ENCODE measurements at places on chromosomes 1 and 21. TPM values are rescaled to one million over a fixed set of nuclear protein-coding genes. Genes with fewer than 3 reads are reported as not detected.
A peak's percentile ranks its signal among the peaks of the same experiment; 100 is the strongest.

Gene ZSWIM5
- total RNA-seq, result 0.87 TPM

- no peaks in the 10 kb centered on the region for H3K27me3 ChIP-seq
- no peak overlapping the region for H3K27ac ChIP-seq
- DNase-seq, result no peak
- no peaks in the 10 kb centered on the region for H3K4me1 ChIP-seq
Observed at GRCh38 chr1:80066060-80066459, 1059.5 kb upstream of the ADGRL4 start.

DNA sequence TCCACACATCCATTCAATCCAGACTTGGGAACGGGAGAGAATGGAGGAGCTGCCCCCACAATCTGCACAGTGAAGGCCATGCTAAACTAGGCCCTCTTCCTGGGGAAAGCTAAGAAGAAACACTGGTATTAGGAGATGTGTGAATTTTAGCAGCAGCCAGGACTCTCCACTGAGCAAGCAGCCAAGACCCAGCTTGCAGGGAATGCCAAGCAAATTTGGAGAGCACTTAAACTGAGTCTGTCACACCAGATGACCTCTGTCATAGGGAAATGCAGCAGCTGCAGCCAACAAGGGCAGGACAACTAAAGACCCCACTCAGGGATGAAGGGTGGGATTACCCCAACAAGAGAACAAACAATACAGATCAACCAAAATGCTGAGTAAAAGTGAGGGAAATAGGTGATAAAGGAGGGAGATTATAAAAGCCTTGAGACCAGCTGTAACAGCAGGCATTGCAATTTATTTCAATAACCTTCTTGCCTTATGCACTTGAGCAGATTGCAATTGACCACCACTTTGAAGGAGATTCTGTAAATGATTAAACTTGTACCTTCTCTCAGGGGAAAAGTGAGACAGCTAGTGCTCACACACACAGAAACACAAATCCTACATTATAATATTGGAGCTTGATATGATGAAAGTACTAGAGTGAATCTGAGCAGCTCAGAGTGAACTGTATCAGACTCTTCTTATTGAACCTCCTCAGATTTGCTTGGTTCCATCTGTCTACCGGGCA is 2.5 kb upstream of the CLCA1 start:
- no peaks in the 10 kb centered on the region for H3K4me1 ChIP-seq
- no peak for DNase-seq
- no peak overlapping the region for H3K4me3 ChIP-seq

Gene LRRIQ3
- 0.96 TPM for total RNA-seq

DNA sequence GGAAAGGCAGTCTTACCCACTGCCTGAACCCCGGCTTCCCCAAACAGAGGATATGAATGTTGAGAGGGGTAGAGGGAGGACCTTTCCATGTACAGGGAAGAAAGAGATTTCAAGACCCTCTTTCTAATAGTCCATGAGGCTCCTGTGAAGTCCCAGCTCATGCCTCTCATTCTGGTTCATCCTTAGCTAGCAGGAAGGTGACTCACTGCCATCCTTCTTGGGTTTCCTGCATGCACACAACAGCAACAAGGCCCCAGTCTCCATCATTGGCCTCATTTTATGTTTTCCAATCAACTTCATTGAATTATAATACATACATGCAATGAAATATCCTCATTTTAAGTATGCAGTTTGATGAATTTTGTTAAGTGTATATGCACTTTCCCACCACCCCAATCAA is 46.2 kb downstream of the SYT2 start:
- no peaks in the 10 kb centered on the region for H3K36me3 ChIP-seq
- no peak for DNase-seq
- no peak overlapping the region for H3K4me3 ChIP-seq
- H3K4me1 ChIP-seq, result no peaks in the 10 kb centered on the region

Gene PALMD
- total RNA-seq, result not detected

DNA sequence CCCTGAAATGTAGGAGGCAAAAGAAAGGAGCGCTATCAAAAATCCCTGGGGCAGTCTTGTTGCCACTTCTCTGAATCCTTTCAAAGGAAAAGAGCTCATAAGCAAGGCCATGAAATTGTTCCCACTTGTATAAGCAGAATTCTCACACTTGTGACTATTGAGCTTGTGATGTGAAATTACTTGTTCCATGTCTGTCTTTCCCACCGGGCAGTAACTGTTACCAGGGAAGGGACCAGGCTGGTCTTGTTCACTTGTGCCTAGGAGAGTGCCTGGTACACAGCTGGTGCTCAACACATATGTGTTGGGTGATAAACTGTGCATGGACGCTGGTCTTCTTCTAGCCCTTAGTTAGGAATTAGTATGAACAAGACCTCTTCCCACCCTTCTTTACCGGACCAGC is 150.6 kb downstream of the CDC7 start:
- no peak overlapping the region for H3K27ac ChIP-seq
- no peak for DNase-seq
- no peak overlapping the region for H3K4me3 ChIP-seq

- no peak overlapping the region for H3K4me3 ChIP-seq
- H3K36me3 ChIP-seq, result no peaks in the 10 kb centered on the region
- peaks cover 12% of the 10 kb centered on the region for H3K4me1 ChIP-seq
- no peak for DNase-seq
- no peaks in the 10 kb centered on the region for H3K27me3 ChIP-seq
Observed at GRCh38 chr1:211529453-211529852, 37.5 kb upstream of the RD3 start.

DNA sequence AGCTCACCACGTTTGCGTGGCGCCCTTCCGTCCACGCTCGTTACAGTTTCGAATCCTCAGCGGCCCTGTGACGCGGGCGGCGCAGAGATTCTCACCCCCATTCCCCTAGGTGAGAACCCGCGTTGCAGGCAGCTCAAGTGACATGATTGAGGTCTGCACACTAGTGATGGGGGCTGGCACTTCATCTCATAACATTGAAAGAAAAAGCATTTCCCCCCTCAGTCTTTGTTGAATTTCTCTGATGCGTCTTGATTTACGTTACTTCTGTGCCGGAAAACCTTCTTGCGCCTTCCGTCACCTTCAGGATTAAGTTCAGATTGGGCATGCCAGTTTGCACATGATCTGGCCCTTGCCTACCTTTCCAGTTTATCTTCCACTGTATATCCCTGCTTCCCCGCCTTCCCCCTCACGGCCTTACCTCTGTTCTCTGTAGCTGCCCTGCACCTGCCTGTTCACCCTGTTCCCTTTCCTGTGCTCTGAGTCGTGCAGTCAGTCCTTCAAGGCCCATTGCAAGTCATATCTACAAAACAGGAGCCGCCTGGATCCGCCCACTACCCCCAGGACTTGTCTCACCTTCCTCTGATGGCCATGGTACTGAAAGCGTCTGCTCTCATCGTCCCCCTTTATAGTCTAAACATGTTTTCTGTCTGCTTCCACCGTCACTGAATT is 1.1 kb downstream of the CTPS1 start:
- peaks cover 59% of the 10 kb centered on the region for H3K4me1 ChIP-seq
- peak overlapping the region; percentile 94 for H3K27ac ChIP-seq
- peak; percentile 79 for DNase-seq
- H3K27me3 ChIP-seq, result no peaks in the 10 kb centered on the region

Gene FBLIM1
- total RNA-seq, result not detected

GRCh38 chr1:26094677-26095383 is 16.8 kb upstream of the PDIK1L start:
- H3K27me3 ChIP-seq, result peaks cover 21% of the 10 kb centered on the region
- no peak for DNase-seq
- H3K27ac ChIP-seq, result no peak overlapping the region
- no peaks in the 10 kb centered on the region for H3K36me3 ChIP-seq
- no peaks in the 10 kb centered on the region for H3K4me1 ChIP-seq

Gene SAMD11
- not detected for total RNA-seq

DNA sequence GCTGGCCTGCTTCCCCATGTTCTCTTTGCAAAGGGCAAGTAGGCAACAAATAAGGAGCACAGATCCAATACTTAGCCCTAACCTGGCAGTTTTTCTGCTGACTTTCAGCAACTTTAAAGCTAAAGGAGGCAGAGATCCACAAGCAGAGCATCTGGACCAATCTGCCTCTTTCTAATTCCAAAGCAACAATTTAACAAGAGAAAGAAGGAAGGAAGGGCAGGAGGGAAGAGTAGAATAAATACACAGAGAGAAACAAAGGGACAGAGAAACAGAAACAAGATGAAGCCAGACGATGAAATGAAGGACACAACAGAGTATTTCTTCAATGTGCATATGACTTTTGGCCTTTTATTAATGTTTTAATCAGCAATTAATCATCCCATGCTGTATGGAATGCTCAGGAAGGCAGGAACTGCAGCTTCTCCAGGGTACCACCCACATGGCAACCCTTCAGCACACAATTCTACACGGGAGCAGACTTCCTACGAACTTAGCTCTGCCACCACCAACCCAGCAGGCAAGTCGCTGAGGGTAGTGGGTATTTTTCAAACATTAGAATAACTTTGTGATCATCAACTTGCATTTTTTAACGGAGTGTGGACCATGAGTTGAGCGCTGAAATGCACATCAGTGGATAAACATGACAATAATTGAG is 15.3 kb downstream of the CLCC1 start:
- no peak overlapping the region for H3K4me3 ChIP-seq
- H3K4me1 ChIP-seq, result peaks cover 6% of the 10 kb centered on the region
- no peak for DNase-seq
- H3K36me3 ChIP-seq, result peaks cover 13% of the 10 kb centered on the region

GRCh38 chr1:203282720-203283542 is 22.4 kb upstream of the BTG2 start:
- peak overlapping the region; percentile 0 for H3K27ac ChIP-seq
- H3K27me3 ChIP-seq, result peaks cover 1% of the 10 kb centered on the region
- no peak for DNase-seq

DNA sequence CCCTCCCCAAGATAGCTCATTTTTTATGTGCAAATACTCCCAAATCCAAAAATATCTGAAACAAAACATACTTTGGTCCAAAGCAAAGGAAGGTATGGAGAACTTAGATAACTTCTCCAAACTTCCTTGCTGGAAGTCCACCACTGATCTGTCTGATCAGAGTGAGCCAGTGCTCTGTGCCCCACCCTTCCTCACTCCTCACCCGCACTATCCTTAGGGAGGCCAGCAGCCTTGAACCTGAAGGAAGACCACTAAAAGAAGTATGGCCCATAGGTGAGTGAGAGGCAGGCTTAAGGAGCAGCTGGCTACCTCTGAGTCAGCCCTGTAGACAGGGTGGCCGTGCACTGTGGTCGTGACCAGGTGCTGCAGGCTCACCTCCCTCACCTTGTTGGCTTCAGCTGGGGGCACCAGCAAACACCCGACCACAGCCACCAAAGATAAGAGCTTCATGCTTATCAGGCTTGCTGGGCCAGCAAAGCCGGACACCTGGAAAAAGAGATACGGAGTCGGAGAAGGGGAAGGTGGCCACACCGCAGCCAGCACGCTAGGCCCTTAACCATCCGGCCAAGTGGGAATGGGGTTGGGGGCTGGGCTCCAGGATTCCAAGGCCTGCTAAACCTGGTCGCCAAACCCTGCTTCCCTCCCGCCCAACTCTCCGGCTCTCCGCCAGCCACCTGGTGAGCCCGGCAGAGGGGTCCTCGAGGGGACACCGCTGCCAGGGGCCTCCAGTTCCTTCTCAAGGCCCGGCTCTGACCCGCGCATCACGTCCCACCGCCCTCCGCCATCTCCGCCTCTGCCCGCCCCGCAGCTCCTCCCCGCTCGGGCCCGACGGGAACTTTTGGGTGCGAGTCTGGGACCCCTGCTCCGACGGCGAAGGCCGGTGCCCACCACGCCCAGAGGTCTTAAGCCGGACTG is 543 bp downstream of the TMEM9 start:
- peak overlapping the region; percentile 80 for H3K4me3 ChIP-seq
- H3K4me1 ChIP-seq, result peaks cover 17% of the 10 kb centered on the region
- H3K36me3 ChIP-seq, result peaks cover 14% of the 10 kb centered on the region
- peaks cover 11% of the 10 kb centered on the region for H3K27me3 ChIP-seq
- peak overlapping the region; percentile 73 for H3K27ac ChIP-seq

DNA sequence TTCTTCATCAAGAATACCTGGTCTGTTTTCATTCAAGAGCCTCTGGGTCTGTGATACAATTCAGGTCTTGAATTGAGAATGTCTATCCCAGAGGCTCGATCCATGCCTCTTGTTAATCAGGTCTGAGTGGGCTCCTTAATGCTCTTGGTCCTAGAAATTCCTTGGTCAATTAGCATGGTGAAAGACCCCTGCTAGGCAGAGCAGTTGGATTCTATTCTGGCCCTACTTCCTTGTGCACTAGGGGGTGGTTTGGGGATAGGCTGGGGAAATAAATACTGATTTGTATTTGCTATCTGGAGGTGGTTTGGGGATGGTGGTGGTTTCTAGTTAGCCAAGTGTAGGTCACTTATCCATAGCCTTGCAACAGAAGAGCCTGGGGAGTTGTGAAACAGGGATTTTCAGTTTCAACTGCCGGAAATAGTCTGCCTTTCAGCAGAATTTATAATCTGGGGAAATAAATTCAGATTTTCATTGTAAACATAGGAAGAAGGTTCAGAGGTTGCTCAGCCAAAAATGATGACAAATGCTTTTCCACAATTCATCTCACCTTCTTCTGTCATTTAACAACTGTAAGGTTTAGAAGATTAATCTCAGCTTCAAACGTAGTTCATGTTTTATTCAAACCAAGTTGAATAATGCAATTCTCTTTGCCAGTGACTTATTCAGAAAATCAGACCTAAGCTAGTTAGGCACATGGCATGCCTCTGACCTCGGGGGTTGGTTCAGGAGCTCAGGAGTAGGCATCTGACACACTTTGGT is 22.2 kb upstream of the SCAF4 start:
- H3K4me3 ChIP-seq, result no peak overlapping the region
- no peak overlapping the region for H3K27ac ChIP-seq
- DNase-seq, result no peak
- peaks cover 2% of the 10 kb centered on the region for H3K27me3 ChIP-seq

DNA sequence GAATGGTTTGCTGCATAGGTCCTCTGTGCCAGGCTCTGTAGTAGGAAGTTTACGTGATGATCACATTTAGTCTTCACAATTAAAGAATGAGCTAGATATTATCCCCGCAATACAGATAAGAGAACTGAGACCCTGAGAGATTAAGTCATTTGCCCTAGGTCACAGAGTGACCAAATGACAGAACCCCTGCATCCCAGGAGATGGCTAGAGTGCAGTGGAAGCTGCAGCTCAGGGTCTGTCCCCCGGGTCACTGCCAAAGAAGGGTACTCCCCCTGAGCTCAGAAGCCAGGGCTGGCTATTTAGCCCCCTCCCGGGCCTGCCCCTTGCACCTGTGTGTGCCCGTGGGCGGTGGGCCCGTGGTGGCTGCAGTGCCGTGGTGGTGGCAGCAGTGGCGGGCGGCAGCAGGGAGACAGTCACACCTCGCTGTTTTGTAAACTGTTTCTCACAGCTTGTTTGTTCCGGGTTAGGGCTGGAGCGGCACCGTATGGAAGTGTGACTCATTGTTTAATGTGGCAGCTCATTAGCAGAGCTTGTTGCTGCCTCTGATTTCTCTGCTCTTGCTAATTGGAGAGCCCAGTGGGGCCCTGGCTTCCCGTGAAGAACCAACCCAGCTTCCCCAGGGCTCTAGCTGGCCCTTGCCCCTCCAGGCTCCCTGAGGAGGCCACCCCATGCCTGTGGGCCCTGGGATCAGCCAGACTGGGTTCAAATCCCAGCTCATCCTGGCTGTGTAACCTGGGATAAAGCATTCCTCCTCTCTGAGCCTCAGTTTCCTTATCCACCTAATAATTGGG is 19.3 kb upstream of the FOXO6 start:
- peaks cover 2% of the 10 kb centered on the region for H3K36me3 ChIP-seq
- no peak overlapping the region for H3K27ac ChIP-seq
- no peak overlapping the region for H3K4me3 ChIP-seq
